Transverse colon (tissue), 4 donors: ENCODE measurements at places on chromosomes 13 and 19. TPM values are rescaled to one million over a fixed set of nuclear protein-coding genes. Genes with fewer than 3 reads are reported as not detected.

Gene ATP4B
- not detected for total RNA-seq

- DNase-seq, result no peak
These were observed 455.7 kb downstream of the SUCLA2 start for GRCh38 chr13:47545201-47546024.

DNA sequence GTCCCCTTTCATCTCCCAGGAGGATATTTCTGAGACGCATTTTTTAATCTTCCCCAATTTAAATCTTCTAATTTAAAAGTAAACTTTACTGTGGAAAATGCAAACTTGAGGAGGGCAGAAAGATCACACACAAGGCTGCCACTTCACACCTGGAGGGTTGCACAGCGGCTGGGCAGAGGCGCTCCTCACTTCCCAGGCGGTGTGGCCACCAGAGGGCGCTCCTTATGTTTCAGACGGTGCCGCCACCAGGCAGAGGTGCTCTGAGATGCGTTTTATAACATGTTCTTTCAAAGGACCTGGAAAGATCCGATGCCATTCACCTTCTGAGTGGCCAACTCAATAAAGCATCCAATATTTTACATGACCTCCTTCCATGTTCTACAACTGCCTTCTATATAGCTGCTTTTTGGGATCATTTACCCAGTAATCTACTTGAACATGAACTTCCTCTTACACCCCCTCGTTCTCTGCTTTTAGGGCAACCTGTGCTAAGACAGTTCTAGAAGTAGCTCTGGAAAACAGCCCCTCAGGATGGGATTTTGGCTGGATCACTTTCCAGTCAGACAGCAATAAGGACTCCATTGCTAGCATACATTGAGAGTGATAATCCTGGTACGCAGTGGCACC, 14.8 kb upstream of the MTUS2 start:
- DNase-seq, result no peak

GRCh38 chr13:50645092-50645491, 198.4 kb downstream of the DLEU7 start:
- no peak for DNase-seq

DNA sequence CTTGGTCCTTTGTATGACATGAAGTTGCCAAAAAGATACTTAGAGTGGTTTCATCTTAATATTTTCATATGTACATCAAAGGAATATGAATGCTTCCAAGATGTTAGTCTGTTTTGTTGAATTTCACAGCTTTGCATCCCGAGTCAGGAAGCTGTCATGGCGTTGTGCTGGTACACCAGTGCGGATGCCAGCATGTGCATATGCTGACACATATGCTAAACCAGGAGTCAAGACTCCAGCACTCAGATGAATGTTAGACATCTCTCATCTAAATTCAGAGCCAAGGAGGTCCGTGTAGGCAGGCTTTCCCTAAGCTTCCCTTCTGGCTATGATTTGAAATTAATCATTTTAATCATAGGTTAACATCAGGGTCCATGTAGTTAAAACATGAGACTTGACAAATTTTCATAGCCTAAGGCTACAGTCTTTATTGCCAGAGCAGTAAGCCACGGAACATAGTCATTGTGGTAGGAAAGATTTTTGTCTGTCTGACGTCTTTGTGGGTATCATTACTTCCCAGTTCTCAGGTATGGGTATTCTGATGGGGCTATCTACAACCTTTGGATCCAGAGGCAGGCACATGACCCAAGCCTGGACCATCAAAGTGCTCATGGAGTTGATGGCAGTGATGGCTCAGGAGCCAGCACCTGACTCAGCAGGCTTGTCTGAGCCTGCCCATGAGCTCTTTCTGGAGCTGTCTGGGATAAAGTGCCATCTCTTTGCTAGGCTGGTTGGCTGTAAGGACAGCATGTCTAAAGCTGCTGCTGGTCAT, 246.1 kb downstream of the KCNRG start:
- DNase-seq, result no peak
